Breast epithelium (tissue), 4 donors: ENCODE measurements at places on chromosomes 5 and 9. TPM values are rescaled to one million over a fixed set of nuclear protein-coding genes. Genes with fewer than 3 reads are reported as not detected.

GRCh38 chr9:126955811-126956210 lies 41.2 kb downstream of the RALGPS1 start:
- no peaks in the 10 kb centered on the region for H3K36me3 ChIP-seq
- DNase-seq = no peak
- no peak overlapping the region for H3K4me3 ChIP-seq
- no peaks in the 10 kb centered on the region for H3K27me3 ChIP-seq
- H3K27ac ChIP-seq = no peak overlapping the region

Gene SELENOP
- total RNA-seq = 1,002 TPM

DNA sequence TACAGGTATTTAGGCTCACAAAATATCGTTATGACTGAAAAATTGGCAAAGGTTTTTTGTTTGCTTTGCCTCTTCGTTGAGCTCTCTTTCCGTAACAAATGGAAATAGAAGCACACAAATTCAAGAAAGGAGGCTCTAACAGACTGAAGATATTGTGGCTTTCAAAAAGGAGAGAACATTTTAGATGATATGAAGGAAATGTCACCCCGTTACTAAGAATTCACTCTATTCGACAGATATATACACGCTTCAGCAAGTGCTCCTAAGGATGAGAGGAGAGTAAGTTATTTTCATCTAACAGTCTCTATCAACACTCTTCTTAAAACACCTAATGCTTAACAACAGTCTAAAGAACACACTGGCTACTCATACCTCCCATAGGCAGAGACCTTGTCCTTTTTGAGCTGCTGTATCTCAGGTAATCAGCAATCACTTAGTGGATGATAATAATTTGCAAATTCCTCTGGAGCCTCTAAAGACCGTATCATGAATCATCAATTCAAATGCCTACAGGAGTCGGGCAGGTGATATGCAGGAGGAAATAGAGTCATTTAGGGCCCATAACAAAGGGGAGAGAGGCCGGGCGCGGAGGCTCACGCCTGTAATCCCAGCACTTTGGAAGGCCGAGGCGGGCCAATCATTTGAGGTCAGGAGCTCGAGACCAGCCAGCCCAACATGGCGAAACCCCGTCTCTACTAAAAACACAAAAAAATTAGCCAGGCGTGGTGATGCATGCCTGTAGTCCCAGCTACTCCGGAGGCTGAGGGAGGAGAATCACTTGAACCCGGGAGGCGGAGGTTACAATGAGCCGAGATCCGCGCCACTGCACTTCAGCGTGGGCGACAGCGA lies 1.4 kb upstream of the HSDL2 start:
- no peak for DNase-seq
- H3K36me3 ChIP-seq = no peaks in the 10 kb centered on the region
- H3K27ac ChIP-seq = peak overlapping the region; percentile 95
- H3K4me1 ChIP-seq = no peaks in the 10 kb centered on the region

DNA sequence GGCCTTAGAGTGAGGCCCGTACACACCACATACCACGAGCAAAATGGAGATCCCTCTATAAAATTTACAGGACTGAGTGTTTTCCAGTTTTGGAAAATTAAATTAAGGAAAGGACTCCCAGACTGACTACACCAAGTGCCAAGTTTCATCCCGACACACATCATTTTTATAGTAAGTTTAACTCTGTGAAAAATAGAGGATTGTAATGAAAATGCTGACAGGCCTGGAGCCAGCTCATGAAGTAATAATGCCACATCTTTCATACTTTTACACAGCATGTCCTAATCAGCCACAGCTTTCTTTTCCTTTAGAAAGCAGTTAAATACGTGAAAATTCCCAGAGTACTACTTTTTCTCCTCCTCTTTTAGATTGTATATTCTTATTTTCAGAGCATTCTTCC lies 169.2 kb downstream of the SAXO1 start:
- no peaks in the 10 kb centered on the region for H3K4me1 ChIP-seq
- no peak overlapping the region for H3K4me3 ChIP-seq
- no peaks in the 10 kb centered on the region for H3K27me3 ChIP-seq
- DNase-seq = no peak
- no peaks in the 10 kb centered on the region for H3K36me3 ChIP-seq

DNA sequence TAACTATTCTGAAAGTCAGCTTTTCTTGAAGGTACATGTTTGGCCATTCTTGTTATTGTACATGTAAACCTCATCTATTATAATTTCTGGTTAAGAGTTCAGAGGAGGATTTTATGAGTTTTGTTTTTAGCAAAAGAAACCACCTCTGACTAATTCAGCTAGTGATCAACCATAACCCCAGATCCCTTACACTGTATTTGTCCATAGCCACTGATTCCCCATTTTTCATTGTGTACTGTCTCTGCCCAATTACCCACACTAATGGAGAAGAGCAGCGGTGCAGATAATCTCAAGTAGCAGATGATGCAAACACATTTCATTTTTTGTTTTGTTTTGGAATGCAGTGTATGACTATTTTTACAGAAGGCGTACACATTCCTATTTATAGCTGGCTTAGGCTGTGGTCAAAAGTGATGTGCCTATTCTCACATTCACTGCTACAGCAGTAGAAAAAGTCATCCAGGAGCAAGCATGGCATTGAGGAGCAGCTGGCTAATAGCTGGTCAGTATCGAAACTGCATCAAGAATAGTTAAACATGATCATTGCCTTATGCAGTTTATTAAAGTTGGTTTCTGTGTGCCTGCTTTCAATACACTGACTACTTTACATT lies 988.3 kb downstream of the DTWD2 start:
- H3K4me3 ChIP-seq = no peak overlapping the region
- no peak overlapping the region for H3K27ac ChIP-seq
- DNase-seq = no peak
- no peaks in the 10 kb centered on the region for H3K4me1 ChIP-seq
- no peaks in the 10 kb centered on the region for H3K36me3 ChIP-seq

DNA sequence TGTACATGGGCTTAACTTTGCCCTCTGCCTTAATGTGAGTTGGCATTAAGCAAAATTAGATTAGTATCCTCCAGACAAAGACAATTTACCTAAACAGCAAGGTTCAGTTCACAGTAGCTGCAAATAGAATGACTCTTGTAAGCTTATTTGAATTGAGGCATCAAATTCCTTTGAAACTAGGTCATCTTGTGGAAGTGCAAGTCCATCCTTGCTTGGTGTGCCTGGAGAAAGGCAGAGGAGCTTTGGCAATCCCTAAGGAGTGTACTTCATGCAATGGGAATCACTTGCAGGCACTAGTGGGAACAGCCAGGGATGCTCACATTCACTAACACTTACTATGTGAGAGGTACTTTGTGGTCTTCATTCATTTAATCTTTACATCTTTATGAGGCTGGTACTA lies 118.3 kb downstream of the DRD1 start:
- H3K36me3 ChIP-seq = no peaks in the 10 kb centered on the region
- H3K27ac ChIP-seq = no peak overlapping the region
- no peak for DNase-seq
- H3K27me3 ChIP-seq = no peaks in the 10 kb centered on the region

Gene SNCAIP
- 9.8 TPM for total RNA-seq

Gene SLCO4C1
- 0.66 TPM for total RNA-seq

Gene AK1
- total RNA-seq = 23.6 TPM

DNA sequence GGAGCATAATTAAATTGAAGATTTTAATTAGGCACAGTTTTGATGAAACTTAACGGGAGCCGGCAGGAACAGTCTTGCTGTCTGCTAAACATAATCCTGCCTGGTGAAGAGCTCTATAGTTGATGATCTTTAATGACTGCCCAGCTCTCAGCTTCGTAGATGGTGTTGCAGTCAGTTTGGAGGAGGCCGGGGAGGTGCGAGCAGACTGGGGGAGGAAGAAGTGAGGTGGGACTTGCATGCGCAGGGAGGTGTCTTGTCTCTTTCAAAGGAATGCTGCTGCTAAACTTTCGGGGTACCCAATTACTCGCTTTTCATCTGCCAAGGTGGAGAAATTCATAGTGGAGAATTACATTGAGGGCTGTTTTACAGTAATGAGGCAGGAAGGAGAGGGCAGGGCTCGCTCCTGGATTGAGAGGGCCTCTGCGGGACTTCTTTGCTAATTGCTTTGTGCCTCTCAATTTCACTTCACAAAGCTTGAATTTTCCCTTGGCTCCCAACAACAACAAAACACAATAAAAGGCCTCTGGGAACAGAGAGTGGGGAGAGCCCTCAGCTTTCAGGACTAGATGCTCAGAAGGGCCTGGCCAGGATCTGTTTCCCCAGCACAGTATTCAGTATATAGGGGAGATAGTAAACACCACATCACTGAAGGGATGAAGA lies 257.9 kb upstream of the ADRA1B start:
- H3K4me1 ChIP-seq = no peaks in the 10 kb centered on the region
- H3K27ac ChIP-seq = no peak overlapping the region
- H3K36me3 ChIP-seq = no peaks in the 10 kb centered on the region
- no peaks in the 10 kb centered on the region for H3K27me3 ChIP-seq
- no peak overlapping the region for H3K4me3 ChIP-seq
